ENCODE measurements at places on chromosomes 7 and 10.
A peak's percentile ranks its signal among the peaks of the same experiment; 100 is the strongest.

DNA sequence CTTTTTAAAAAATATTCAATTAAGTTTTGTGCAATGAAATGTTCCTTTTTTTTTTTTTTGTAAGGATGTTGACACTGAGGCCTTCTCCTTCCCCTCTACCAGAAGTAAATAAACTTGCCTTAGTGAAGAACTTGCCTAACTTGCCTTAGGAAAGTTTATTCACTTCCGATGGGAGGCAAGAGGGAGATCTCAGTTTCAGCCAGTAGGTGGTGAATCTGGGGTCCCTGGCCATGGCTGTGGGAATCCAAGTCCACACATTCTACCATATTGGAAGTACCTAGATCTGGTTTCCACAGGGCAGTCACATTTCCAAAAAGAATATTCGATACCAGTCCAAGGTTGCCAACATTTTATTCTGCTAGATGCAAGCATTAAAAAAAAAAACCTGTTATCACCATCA, 270.9 kb downstream of the CCSER2 start:
- no peak for DNase-seq

DNA sequence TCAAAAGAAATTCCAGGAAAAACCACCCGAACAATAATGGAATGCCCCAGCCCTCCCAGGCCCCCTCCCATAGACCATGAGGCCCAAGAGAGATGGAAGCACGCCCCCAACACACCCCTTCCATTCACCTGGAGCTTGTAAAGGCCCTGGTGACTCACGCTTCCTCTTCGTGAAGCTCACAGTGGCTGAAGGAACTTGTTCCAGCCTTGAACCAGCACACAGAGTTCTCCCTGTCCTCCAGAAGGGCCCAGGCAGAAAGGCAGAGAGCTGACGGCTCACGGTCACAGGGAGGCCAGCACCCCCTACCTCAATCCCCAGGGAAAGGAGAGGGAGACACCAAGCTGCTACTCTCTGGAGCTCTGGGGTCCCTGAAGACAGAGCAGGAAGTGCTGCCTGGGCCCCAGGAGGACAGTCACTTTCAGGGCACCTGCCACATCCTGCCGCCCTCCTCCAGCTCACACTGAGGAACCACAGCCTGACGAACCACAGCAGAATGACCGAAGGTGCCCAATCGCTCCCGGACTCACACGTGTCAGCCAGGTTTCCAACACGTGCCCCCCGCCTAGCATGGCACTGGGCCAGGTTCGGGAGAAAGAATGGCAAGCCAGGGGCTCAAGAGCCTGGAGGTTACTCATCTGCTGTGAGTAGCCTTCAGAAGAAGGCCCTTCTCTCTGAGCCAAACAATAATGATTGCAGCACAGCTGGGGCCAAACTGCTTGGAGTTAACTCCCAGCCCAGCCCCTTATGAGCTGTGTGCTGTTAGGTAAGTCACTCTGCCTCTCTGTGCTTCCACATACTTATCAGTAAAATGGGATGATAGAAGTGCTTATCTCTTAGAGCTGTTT, 52.8 kb downstream of the DLG5 start:
- peak; percentile 67 for DNase-seq

DNA sequence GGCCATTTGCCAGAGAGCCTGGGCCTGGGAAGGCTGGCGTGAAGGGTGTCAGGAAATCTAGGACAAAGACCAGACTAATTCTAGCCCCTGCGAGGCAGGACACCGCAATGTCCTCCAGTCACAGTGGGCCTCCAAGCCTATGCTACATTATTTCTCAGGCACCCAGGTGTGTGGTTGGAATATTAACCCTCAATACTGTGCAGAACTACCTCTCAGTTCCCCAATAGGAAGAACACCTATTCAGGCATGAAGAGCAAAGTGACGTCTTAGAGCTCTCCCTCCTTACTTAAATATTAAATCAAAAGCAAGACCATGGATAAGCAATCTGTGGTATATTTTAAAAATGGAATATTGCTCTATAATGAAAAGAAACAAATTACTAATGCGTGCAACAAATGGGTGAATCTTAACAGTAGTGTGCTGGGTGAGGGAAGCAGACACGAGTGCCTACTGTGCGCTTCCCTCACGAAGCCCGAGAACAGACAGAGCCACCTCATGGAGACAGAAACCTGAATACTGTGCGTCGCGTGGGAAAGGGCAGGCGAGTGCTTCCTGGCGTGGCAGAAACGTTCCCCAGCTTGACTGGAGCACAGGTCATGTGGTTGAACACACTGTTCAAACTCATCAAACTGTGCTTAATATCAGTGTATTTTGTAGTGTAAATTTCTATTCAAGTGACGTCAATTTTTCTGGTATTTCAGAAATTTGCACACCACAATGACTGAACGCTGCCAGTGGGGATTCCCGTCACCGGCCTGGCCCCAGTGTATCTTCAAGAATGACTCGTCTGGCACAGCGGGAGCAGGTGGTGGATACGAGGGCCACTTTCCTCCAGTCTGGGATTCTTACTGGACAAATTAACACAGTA, 15.5 kb upstream of the PTPRN2 start:
- DNase-seq = no peak

GRCh38 chr10:77636282-77636966, 1.2 kb downstream of the KCNMA1 start:
- no peak for DNase-seq

GRCh38 chr7:66353547-66353946, 148.4 kb downstream of the TPST1 start:
- no peak for DNase-seq

DNA sequence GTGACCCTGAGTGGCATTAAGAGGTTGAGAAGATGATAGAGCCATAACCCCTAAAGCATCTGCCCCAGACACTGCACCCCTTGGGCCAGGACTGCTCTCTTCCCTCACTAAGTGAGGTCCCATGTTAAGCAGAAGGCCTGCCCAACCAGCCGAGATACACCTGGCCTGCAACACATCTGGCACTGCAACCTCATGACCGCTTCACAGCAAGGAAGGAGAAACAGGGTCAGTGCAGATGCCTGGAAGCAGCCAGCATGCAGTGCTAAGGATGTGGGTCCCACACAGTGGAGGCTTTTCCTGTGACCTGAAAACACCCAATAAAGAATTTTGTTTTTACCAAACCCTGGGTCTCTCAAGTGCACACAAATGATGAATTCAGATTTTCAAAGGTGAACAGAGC, 7.4 kb downstream of the NOD1 start:
- no peak for DNase-seq

GRCh38 chr10:84269773-84270172, 24.9 kb downstream of the RGR start:
- DNase-seq = no peak

DNA sequence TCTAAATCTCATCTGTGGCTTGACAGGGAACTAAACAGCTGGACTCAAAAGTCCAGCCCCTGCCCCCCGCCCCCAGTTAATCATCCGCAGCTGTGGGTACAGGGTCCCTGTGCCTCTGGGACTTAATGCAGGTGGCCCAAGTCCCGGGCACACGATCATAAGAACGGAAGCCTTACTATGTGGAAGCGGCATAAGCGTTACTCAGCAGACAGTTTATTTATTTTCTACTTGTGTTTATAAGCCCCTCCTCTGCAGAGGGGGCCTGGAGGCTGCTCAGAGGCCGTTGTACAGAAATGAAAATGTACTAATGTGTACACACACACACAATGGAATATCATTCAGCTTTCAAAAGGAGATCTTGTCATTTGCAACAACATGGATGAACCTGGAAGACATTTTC, 158.0 kb upstream of the TNS3 start:
- DNase-seq = no peak

DNA sequence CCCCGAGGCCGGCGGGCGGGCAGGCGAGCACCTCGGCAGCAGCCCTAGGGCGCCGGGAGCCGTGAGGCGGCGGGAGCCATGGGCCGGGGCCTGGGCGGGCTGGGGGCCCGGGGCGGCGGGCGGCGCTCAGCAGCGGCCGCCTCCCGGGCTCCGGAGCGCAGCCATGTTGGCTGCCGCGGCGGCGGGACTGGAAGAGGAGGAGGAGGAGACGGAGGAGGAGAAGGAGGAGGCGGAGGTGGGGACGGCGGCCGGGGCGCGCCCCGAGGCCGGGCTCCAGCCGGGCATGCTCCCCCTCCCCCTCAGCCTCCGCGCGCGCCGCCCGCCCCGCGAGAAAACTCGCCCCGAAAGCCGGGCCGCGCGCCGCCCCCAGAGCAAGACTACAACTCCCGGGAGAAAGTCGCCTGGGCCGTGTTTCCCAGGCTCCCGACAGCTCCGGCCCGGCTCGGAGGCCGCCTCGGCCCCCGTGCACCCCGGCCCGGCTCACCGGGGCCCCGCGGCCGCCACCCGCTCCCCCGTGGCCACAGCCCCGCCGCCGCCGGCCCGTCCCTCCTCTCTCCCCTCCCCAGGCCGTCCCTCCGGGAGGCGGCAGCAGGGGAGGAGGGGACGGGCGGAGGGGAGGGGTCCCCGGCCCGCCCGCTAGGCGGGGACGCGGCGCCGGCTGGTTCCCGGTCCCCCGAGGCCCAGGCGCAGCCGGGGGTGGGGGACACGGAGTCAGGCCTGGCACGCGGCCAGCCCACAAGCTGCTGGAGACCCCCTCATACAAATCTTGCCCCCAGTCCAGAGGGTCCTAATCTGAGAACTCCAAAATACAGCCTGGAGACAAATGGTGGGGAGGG, at the start of gene DLG5:
Gene DLG5 (minus strand): TSS at position 190 of the 836 bp plus-strand sequence. CDS start 235 bp downstream, outside the sequence.
- DNase-seq = peak; percentile 26

DNA sequence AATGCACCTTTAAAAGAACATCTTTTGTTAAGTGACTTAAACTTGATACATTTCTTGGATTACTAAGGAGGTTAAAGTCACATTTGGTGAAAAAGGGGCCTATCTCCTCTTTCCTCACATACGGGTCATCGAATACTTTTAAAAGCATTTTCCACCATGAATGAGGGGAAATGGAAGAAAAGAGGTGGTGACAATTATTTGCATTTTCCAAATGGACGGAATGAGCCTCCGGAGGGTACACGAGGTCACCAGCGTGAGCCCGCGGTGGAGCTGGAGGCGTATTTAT, 1.0 kb upstream of the BMPR1A start:
- no peak for DNase-seq

DNA sequence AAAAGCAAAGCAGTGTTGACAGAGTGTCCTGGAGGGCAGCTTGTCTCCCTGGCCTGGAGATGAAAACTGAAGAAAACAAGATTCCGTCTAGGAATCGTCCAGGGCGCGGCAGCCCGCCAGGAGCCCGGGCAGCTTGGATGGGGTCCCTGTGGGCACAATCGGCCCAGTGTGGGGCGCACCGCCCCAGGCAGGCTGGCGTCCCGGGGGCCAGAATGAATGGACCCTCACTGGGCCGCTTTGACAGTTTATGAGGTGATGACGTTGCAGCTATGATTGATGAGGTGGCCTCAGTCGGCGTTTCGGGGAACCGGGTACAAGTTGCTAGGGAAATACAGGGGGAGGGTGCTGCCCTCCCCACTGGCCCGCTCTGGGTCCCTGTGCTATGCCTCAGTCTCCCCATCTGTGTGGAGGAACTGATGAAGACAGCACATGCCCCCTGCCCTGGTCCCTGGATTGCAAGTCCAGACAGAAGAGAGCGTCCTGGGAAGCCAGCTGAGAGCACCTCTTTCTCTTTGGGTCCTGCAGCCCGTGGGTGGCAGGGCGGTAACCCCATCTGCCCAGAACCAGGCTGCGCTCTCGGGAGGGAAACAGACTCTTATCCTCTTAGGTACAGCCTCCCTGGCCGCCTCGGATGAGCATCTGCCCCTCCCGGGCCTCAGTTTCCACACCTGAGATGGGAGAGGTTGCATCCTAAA, 131.3 kb downstream of the LHPP start:
- no peak for DNase-seq

- no peak for DNase-seq
These were observed 190.7 kb upstream of the KAT6B start for GRCh38 chr10:74635655-74636054.

DNA sequence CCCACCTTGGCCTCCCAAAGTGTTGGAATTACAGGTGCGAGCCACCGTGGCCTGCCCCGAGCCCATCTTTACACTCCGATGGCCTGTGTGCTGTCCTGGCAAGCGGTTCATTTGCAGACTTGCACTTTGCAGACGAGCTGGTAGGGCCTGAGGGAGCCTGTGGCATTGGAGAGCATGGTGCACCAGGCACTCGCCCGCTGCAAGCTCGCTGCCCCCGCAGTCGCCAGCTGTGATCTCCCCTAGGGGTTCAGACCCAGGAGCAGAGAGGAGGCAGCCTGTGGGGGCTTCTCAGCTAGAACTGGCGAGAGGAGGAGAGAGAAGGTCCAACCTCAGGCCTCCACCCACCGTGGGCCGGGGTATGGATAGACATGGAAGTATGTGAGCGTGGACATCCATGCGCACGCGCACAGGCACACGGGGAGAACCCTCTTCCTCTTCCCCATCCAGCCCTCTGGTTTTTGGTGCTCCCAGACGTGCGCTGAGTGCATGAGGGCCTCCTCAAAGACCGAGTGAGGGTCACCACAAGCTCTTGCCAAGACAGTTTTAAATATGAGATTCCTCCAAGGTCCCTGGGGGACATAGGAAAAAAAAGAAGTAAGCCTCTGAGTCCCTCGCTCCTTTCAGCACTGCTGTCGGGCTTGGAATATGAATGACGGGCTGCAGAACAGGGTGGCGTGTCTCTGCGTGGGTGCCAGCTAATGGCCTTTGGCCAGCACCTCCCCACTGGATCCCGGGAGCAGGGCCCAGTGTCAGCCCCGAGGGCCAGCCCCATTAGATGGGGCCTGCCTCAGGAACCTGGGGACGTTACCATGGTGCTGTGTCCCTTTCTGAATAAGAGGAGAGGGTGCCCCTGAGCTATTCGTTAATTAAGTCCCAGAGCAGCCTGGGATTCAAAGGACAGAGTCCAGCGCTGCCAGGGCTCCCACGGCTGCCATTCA, 15.1 kb upstream of the TTYH3 start:
- no peak for DNase-seq

GRCh38 chr10:62080905-62081304, 179.4 kb downstream of the ARID5B start:
- no peak for DNase-seq

DNA sequence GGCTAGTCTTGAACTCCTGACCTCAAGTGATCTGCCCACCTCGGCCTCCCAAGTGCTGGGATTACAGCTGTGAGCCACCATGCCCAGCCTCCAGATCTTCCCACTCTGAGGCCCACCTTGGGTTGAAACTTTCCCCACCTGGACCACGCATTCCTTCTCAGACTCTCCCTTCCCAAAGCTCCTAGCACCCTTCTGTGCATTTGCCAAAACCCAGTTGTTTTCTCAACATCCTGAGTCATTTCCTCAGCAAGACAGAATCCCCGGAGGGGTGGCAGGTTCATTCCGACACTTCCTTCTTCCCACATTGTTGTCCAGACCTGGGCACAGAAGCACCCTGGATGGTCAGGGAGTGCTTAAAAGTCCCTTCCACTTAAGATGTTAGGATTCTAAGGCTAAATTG, 28.9 kb downstream of the BAG3 start:
- no peak for DNase-seq

- no peak for DNase-seq
These were observed 5.6 kb downstream of the DENND11 start for GRCh38 chr7:141696348-141696747.

DNA sequence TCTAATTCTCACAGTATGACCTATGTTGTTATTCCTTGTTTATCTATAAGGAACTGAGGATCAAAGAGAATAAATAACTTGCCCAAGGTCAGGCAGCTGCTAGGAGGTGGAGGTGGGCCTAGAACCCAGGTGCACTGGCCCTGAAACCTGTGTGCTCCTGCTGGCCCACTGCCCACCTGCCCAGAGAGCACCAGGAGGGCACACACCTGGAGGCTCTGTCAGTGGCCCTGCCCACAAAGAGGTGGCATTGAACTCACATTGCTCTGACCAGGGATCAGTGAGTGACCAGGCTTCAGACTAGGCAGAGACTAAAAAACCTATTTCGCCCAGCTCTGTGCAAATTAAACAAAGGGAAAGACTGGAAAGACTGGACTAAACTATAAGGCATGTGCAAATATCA, 210.6 kb downstream of the TNS3 start:
- DNase-seq = no peak

GRCh38 chr7:27693794-27694193, 31.1 kb upstream of the HIBADH start:
- DNase-seq = no peak

Measured in NCI-H1436 (cell line).